Naive B cell (primary cell): ENCODE measurements at places on chromosomes 12 and 14.

DNA sequence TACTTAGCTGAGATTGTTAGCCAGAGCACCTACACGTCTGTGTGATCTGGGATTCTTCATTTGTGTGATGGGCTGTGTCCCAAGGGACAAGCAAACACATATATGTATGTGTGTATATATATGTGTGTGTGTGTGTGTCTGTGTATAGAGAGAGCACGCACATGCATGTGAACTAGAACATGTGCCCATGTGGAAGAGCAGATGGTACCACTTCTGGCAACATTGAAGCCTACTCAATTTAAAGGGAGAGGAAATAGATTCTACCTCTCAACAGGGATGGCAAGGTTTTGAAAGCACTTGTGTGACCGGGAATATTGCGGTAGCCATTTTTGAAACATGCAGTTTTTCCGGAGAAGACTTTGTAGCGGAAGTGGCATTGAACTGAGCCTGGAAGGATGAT is 1.4 kb downstream of the TOMM20L start:
- no peak for DNase-seq

- no peak for DNase-seq
Observed at GRCh38 chr12:11875414-11875935, 195.3 kb upstream of the BCL2L14 start.

- DNase-seq = no peak
Observed at GRCh38 chr14:58907803-58908202, 270.0 kb downstream of the DACT1 start.

DNA sequence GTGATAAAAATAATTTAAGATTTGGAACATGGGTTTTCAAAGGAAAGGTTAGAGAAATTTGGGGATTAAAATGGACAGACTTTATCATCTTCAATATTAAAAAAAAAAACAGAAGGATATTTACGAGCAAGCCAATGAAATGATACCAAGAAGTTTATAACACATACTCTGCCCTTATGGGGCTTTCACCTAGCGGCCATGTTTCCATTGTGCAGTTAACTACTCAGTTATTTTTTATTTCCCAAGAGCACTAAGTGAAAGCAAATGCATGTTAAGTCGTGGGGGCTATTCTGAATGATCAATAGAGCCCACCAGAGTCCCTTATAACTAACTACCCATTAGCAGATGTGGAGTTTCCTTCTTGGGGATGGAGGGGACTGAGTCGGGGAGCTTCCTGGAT is 53.9 kb downstream of the ETV6 start:
- no peak for DNase-seq

DNA sequence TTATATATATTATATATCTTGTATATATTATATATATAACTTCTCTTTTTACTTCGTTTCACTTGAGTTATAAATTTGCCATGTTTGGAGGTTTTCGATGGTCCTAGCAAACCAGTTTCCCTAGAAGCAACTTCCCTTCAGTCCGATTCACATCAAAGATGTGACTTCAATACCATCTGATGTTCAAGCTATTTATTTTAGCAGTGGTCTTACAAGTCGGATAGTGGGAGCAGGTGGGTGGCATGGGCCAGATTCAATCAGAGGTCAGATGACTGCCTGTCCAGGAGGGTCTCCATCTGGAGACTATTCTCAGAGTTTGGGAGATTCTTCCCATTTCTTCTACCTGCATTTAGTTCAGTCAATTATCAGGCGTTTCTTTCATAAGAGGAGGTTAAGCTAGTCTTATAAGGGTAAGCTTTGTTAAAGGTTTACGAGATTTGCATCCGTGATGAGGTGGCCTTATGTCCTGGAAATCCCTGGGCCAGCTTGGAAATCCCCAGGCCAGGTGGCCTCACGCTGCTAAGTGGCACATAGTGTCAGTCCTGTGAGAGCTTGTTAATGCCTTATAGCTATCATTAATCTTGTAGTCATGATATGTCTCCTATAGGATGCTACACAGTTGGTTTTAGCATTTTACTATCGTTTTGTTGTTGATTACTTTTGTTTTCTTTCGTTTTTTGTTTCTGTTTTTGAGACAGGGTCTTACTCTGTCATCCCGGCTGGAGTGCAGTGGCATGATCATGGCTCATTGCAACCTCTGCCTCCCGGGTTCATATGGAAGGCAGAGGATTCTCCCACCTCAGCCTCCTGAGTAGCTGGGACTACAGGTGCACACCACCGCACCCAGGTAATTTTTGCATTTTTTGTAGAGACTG is 145.8 kb downstream of the BICD1 start:
- DNase-seq = no peak

- no peak for DNase-seq
Observed at GRCh38 chr12:91142221-91142631, 30.9 kb upstream of the LUM start.

DNA sequence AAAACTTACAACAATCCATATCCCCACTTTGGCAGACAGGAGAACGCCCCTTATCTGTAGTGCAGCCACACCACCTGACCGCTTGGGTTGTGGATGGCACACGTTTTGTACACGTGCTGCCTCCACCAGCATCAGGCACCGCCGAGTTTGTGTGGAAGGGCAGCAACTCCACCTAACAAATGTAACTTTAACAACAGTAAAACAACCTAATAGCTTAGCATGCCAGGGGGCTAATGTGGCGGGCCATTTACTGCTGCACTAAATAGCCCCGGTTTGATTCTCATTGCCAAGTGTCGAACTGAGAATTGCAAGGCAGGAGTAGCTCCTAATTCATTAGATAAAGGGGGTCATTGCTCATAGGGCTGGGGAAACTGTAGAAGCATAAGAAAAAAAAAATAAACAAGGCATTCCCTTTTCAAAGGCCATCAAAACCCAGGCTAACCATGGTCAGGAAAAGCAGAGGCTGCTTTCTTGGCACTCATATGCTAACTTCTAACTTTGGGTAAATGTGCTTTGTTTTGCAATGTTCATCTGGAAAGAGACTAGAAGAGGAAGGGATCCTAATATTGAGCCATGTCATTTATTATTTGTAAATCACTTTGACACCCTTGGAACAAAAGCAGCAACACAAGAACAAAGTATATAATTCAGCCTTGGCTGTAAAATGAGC is 279.7 kb upstream of the SOX5 start:
- DNase-seq = no peak

DNA sequence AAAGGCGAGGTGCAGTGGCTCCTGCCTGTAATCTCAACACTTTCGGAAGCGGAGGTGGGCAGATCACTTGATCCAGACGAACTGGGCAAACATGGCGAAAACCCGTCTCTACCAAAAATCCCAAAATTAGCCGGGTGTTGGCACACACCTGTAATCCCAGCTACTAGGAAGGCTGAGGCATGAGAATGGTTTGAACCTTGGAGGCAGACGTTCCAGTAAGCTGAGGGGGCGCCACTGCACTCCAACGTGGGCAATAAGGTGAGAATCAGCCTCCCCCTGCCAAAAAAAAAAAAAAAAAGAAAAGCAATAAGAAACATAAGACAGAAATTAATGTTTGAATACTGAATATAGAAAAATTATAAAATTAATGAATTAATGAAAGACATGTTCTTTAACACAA is 928.7 kb downstream of the LRFN5 start:
- no peak for DNase-seq

DNA sequence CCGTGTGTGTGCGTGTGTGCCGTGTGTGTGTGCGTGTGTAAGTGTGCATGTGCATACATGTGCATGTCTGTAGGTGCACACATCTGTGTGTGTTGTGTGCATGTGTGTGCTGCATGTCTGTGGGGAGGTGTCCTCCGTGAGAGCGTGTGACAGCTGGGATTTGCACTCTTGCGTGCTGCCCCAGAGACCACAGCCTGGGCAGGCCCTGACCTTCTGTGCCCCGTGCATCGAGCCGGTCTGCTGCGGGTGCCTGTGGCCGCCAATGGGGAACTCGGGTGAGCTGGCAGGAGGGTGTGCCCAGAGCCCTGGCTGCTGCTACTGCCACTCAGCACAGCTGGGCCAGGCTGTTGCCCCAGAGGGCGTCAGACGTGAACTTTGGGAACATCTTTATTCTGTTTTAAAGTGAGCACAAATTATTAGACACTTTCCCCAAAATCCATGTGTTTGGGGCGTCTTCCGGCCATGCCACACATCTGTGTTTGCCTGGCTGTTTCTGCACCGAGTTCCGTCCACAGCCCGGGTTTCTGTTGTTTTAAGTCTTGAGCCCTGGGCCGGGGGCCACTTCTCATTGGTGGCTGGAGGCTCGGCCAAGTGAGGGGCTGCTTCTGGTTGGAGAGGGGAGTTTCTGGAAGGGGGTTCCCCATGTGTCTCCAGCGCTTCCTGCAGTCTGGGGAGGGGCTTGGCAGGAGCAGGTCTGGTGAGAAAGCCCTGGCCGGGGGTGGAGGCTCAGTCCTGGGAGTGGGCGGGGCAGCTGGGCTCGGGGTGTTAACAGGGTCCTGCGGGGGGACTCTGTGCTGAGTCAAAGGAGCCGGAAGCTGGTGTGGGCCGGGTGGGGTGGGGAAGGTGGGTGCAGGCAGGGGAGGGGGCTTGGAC is 7.6 kb downstream of the CEP170B start:
- DNase-seq = no peak

- no peak for DNase-seq
Observed at GRCh38 chr12:77947330-77947729, 116.6 kb downstream of the NAV3 start.

GRCh38 chr12:105485921-105486320 is 155.4 kb downstream of the C12orf75 start:
- DNase-seq = no peak

DNA sequence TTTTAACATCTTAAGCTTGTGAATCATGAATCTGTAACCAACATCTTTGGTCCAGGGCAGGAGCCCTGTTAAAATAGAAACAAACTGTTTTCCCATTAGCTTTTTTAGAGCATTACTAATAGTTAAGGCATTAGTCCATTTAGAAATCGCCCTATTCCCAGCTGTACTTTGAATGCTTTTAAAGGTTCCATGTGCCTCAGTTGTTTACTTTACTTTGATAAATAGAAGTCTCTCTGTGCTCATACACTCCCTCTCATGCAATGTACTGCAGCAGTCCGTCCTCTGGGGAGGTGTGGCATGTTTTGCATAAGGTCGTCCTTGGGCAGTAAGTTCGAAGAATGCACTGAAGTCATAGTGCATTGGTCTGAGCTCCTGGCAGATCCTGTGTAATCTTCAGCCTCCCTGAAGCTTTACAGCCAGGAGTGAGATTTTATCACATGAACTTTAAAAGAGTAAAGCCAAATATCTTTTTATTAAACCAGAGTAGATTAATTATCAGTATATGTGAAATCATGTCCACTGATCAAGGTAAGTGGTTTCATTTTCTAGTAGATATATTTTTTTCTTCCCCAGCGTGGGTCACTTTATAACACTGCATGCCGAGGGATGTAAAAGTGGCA is 134.7 kb downstream of the FGD4 start:
- no peak for DNase-seq

- no peak for DNase-seq
Observed at GRCh38 chr14:51806026-51807023, 54.1 kb upstream of the GNG2 start.

- DNase-seq = no peak
Observed at GRCh38 chr12:93982771-93983315, 165.5 kb upstream of the PLXNC1 start.

DNA sequence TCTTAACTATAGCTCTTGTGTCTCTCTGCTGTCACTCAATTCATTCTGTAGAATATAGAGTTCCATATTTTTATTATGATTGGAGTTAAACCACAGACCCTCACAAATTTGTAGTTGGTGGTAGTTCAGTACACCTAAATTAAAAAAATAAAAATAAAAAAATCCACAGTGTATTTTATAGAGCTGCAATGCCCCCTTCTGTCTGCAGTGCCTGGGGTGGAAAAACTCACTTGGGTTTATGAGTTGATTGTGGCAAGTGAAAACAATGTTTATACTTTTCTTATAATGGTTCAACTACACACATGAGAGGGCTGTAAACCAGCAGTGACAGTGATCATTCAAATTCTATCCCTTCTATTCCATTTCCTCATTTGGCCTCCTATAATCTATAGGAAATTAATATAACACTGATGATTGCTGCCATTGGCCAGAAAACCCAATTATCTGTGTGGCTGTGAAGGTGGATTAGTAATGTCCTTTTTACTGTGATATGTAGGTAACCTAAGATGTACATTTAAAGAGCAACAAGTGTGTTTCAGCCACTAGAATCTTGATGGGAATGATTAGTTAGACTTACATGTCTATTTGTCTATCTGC is 166.9 kb upstream of the LRIG3 start:
- no peak for DNase-seq

- no peak for DNase-seq
Observed at GRCh38 chr12:34292736-34293625, 270.7 kb downstream of the ALG10 start.

- DNase-seq = peak; percentile 26
Observed at GRCh38 chr12:6792522-6793201, 3.3 kb downstream of the CD4 start.

- DNase-seq = no peak
Observed at GRCh38 chr14:55802986-55803872, 223.2 kb downstream of the KTN1 start.

GRCh38 chr14:36835128-36835527 is 173.5 kb downstream of the PAX9 start:
- DNase-seq = no peak

GRCh38 chr12:90484094-90484493 is 470.9 kb downstream of the CCER1 start:
- DNase-seq = no peak

DNA sequence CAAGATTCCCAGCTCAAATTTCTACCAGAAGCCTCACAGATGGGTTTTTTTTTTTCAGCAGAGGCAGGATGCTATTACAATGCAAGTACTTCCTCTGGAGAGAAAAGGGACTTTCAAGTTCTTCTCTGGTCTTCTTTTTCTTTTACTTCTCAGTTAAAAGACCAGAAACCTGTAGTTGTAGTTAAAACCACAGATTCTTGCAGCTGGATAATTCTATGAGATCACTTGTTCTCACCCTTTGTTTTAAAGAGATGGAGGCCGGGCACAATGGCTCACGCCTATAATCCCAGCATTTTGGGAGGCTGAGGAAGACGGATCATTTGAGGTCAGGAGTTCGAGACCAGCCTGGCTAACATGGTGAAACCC is 47.6 kb upstream of the OVCH1 start:
- no peak for DNase-seq

- DNase-seq = no peak
Observed at GRCh38 chr12:5138256-5138655, 94.6 kb downstream of the KCNA5 start.

DNA sequence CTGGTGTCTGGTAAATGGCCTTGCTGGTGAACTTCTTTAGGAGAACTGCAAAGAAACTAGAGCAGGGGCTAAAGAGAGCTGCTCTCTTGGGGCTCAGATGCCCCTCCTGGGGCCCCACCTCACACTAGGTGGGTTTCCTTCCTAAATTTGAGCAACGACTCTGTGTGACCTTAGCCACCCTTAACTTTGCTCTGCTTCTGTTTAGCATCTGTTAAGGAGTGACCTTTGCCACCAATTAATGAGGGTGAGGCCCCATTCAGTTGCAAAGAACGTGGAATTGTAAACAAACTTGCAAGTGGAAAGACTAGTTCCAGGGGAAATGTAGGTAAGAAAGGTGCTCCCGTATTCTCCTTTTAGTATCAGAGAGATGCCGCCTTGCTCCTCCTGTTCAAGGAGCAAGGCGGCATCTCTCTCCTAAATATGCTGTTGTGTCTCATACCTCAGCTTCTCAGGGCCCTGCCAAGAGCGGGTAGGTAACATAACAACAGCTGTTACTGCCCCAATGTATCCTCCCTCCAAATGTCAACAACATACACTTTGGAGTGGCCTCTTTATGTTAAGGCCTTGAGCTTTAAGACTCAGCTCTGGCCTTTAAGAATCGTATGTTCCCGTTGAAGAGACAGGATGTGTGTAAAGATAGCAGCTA is 77.6 kb upstream of the FUT8 start:
- no peak for DNase-seq

GRCh38 chr12:124543052-124543589 is 24.3 kb downstream of the NCOR2 start:
- peak; percentile 57 for DNase-seq
